Naive thymus-derived CD4-positive, alpha-beta T cell (primary cell): ENCODE measurements at places on chromosomes 6 and 20. TPM values are rescaled to one million over a fixed set of nuclear protein-coding genes. Genes with fewer than 3 reads are reported as not detected.

- H3K27me3 ChIP-seq: no peaks in the 10 kb centered on the region
- no peaks in the 10 kb centered on the region for H3K36me3 ChIP-seq
- H3K4me1 ChIP-seq: no peaks in the 10 kb centered on the region
- H3K4me3 ChIP-seq: no peak overlapping the region
- no peak for DNase-seq
Measured at GRCh38 chr20:15940127-15940526, 633.1 kb downstream of the KIF16B start.

The GPR6 gene
- total RNA-seq: not detected

- no peaks in the 10 kb centered on the region for H3K36me3 ChIP-seq
- no peaks in the 10 kb centered on the region for H3K4me1 ChIP-seq
- DNase-seq: no peak
- peaks cover 4% of the 10 kb centered on the region for H3K27me3 ChIP-seq
- H3K27ac ChIP-seq: no peak overlapping the region
- no peak overlapping the region for H3K4me3 ChIP-seq
Measured at GRCh38 chr6:10269814-10270472, 144.9 kb downstream of the TFAP2A start.

The TREM2 gene
- 3.2 TPM for total RNA-seq

DNA sequence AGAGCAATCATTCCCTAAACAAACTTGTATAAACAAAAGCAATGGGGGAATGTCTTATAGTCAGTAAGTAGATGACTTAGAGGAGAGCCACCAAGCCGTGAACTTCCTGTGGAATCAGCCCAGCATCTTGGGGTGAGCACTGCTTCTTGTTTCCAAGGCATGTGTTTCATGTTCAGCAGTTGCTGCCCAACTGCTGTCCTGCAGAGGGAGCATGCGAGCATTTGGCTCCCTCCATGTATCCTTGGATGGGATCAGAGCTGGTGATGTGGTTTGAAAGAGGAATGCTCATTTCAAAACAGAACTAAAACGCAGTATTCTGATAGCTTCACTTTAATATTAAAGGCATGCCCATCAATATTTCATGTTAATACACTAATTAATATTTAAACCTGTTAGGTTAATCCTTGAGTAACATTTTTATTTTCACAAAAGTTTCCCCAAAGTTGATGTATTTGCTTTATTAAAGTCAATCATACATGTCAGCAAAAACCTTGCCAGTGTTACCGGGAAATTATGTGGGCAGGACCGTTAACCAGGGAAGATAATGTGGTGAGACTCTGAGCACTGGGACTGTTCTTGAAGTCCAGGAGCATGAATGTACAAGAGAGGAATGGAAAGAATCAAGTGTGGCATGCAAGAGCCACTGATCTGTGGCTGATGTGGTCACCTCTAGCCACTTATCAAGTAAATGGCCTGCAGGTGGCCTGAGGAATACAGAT lies 172.1 kb upstream of the GGTLC1 start:
- DNase-seq: no peak
- H3K4me3 ChIP-seq: no peak overlapping the region
- no peaks in the 10 kb centered on the region for H3K4me1 ChIP-seq
- H3K27ac ChIP-seq: no peak overlapping the region
- H3K36me3 ChIP-seq: no peaks in the 10 kb centered on the region
- no peaks in the 10 kb centered on the region for H3K27me3 ChIP-seq

DNA sequence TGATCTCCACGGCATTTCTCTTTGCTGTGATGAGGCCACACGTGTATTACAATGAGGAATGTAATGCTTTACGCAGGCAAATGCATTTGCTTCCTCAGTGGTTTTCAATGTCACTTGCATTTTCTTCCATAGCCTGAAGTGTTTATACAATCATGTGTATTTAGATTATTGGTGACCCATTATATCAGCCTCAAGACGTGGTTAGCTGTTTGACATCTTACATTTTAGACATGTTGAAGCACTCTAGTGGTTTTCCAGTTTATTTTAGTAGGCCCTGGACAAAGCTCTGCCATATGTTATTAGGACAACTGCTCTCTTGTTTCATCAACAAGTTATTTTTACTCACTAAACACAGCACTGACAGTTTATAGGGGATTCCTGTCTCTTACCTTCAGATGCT lies 200.4 kb downstream of the UTRN start:
- peaks cover 30% of the 10 kb centered on the region for H3K36me3 ChIP-seq
- no peaks in the 10 kb centered on the region for H3K27me3 ChIP-seq
- no peak overlapping the region for H3K4me3 ChIP-seq
- no peak for DNase-seq
